ENCODE measurements at places on chromosomes 2 and 18.
A peak's percentile ranks its signal among the peaks of the same experiment; 100 is the strongest.

DNA sequence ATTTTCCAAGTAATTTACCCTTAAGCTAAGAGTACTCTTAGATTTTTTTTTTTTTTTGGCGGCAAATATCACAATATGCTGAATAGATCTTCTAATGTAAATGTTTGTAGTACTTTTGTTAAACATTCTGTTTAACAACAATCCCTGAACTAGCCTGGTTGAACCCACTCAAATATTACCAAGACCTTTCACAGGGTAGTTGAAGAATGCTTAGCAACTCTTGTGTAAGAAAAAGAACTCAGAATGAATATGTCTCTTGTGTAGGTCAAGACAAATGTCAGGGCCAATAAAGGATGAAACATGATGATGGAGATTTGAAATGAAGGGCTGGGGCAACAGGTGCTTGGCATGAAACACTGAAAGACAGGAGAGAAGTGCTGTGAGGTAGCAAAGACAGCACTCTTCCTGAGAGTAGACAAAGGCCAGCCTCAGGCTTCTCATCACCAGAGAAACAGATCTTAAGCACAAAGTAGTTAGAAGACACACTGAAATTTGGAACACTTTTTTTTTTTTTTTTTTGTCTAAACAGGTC is 597.3 kb downstream of the ERBB4 start:
- no peak for DNase-seq

DNA sequence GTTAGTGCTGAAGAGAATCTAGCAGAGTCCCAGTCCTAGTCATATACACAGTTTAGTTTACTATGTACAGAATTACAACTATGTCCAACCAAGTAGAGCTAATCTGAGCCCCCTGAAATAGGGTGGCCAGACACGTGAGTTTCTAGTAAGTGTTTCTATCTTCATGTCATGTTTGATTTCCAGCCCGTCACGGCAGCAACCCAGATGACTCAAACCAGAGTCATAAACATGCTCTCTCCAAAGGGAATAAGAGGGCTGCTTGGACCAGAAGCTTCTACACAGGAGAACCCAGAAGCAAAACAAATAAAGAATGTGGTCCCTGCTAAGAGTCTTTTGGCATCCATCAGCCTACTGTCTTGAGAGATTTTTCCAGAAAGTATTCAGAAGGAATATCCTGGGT is 64.9 kb upstream of the WIPF1 start:
- DNase-seq = no peak

GRCh38 chr2:98757904-98758421 is 27.0 kb upstream of the MGAT4A start:
- DNase-seq = peak; percentile 70

GRCh38 chr2:32330136-32330535 is 26.7 kb upstream of the BIRC6 start:
- no peak for DNase-seq

GRCh38 chr18:11516751-11517503 is 92.5 kb upstream of the SLC35G4 start:
- no peak for DNase-seq

- no peak for DNase-seq
Measured at GRCh38 chr2:127680706-127681287, 5.5 kb upstream of the LIMS2 start.

DNA sequence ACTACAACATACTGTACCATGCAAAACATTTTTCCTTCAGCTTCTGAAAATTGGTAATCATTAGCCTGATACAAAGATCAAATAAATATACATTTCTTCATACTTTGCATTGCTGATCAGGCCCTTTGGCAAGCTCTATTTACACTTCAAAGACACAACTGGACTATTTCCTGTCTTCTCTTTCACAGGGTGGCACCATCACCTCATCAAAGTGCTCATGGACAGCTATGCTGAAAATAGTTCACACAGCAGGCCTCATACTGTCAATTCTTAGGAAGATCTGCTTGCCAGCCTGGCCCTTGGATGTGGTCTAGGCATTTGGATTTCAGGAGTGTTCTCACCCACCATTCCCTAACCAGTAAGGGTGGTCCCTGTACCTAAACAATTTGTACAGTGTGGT is 33.9 kb downstream of the FBXO15 start:
- no peak for DNase-seq

DNA sequence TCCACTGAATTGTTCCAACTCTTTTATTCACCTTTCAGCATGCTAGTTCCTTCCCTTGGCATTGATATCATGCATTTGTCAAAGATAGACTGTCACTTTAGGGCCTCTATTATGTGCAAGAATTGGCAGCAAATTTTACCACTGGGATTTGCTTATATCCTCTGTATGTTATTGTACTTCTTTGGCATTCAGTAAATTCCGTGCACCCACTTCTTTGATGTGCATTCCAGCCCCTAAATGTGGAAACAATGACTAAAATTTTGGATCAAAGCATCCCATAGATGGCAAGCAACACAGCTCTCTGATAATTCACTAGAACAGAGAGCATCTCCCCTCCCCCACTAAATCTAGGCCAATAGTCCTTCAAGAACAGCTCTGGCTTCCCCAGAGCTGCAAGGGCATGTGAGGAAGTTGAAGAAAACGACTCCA is 399.0 kb upstream of the HNRNPA3 start:
- DNase-seq = no peak

- DNase-seq = no peak
Measured at GRCh38 chr2:26989156-26989555, 18.7 kb downstream of the MAPRE3 start.

GRCh38 chr2:60028849-60029565 is 524.4 kb downstream of the BCL11A start:
- no peak for DNase-seq

DNA sequence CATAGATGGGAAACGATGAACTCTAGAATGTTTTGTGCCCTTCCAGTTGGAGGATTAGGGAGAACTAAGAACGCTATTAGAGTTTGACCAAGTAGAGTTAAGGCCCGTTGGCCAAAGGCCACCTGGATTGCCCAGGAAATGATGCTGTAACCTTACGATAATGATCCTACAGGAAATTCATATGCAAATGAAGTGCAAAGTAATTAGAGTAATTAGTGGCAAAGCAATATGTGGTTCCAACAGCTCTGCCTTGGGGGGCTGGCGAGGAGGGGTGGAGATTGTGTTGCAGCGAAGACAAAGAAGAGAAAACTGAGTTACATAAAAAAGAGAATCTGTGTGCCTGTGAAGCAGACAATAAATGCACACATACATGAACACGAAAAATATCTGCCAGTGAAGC is 61.5 kb upstream of the BOD1L2 start:
- no peak for DNase-seq

GRCh38 chr2:176777262-176777661 is 435.3 kb upstream of the HNRNPA3 start:
- no peak for DNase-seq

DNA sequence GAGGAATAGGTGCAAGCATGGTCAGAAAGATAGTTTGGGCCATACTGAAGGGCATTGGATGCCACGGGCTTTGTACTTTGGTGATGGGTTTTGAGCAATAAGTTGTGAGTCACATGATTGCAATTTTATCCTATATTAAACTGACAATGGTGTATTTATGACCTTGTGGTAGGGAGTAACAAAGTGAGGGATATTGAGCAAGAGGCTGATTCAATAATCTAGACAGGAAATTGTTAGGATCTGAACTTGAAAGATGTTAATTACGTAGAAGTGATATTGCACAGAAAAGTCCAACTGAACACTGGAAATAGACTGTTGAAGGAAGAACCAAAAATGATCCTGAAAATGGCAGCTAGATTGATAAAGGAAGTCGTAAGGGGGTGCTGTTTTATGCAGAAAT is 46.6 kb upstream of the TCF4 start:
- DNase-seq = no peak

GRCh38 chr18:42268798-42269197 is 313.8 kb downstream of the PIK3C3 start:
- DNase-seq = no peak

- DNase-seq = no peak
Measured at GRCh38 chr2:95054016-95054415, 28.5 kb downstream of the MAL start.

DNA sequence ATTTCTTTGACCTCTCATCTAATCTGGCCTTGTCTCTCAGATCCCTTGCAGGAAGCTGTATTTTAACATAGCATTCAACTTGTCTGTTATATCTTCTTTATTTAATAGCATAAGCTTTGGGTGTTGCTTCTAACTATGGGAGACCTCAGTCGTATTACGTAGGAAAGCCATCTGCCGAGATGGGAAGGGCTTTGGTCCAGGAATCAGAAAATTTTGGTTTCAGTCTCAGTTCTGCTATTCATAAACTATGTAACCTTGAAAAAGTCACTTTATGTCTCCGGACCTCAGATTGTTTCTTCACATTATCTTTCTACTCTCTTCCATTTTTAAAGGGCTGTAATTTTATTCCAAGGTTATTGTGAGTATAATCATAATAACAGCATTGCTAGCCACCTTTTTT is 297.7 kb downstream of the SATB2 start:
- DNase-seq = no peak

GRCh38 chr2:28495551-28496250 is at the start of gene PLB1:
TSS of gene PLB1 (plus strand) at chr2:28496060. CDS start at chr2:28496115, 55 bp downstream.
- DNase-seq = no peak

- no peak for DNase-seq
Measured at GRCh38 chr2:218582076-218582475, 13.4 kb downstream of the CNOT9 start.

Measured in putamen (tissue), 1 donor.